Neuronal stem cell (in vitro differentiated cells): ENCODE measurements at places on chromosomes 1 and 21.

DNA sequence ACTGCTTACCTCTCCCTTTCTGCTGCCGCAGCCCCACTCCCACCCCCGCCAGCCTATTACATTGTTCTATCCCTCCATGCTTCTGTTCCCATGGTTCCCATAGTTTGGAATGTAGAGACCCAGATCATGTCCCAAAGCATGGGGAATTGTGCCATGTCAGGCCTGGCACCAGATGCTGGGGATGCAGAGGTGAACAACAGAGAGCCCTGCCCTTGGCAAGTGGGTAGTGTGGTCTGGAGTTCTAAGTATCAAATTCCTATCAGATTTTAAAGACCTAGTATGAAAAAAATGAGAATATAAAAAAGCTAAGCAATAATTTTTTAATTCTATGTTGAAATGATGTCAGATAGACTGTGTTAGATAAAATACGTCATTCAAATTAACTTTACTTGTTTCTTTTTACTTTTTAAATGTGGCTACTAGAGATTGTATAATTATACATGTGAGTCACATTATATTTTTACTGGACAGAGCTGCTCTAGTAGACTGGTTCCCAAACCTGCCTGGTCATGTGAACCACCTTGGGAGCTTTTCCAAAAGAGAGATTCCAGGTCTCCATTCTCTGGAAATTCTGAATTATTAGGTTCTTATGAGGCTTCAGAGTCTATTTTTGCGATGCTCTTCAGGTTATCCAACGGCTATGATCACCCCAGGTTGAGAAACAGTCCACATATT lies 113.0 kb upstream of the DAB1 start:
- DNase-seq = no peak

DNA sequence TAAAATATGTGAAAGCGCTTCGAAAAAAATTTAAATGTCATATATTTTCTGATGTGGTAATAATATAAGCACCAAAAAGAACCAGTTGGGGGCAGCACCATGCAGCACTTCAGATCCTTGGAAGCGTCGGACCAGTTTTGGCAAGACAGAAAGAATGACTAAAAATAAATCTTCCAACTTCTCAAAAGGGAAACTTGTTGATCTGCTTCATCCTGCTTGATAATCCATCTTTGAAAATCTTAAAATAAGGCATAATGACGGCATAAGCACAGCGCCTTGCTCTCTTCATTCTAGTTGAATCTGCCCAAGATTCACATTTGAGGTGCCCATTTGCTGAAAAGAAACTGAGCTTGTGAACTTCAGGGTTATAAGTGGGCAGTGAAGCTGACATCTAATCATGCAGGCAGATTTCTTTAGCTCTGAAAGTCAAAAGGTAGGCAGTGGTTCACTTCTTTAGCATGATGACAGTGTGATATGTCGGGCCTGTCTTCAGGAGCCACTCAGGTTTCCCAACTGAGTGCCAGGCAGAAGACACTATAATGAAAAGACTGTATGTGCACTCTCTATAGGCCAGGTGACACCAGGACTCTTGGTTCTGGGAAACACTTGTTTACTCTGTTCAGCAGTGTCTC lies 19.8 kb upstream of the MUTYH start:
- no peak for DNase-seq

DNA sequence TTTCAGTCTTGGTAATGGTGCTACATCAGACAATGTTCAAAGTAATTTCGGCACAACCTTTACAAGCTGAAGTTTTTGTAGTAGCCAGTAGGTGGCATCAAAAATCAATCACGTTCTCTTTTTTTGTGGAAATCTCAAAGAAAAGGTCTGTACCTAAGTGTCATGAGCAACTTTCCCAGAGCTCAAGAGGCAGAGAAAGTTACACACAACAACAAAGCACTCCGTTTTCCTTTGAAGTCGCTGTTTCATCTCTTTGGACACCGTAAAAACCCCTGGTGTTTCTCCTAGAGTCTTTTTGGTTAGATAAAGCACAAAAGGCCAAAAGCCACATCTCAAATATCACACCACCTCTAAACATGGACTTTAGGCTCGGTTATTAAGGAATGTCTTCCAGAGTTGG lies 131.6 kb downstream of the LHX8 start:
- peak; percentile 46 for DNase-seq

DNA sequence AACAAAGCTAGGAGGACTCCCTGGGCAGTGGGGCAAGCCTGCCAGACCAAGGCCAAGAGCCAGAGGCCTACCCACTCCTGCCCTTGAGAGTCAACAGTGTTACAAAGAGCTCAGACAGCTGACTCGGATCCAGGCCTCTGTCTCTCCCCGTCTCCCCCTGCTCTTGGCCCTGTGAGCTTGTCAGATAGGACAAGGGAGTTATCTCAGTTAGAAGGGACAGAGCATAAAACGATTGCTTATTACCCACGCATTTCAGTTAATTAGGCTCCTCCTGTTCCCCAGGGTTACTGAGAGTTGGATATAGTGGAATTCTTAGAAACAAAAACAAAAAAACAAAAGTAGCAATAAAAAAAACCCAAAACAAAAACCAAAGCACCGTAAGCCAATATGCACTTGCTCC lies 1.3 kb downstream of the SLC41A1 start:
- DNase-seq = no peak

GRCh38 chr21:42526379-42526727 lies 12.7 kb downstream of the SLC37A1 start:
- DNase-seq = no peak

DNA sequence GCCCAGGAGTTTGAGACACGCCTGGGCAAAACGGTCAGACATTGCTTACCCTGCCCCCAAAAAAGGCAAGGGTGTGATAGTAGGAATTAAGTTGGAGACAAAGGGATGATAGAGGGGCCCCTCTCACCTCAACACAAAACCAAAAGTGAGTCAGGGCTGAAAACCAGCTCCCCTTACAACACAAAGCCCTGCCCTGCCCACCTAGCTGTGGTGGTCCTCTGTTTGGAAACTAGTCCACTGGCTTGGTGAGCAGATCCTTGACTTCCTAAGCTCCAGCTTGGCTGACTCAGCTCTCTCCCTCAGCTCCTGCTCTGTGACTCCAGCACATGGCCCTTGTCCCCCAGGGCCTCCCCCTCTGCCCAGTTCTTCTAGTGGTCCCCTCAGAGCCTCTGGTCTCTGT lies 603.8 kb downstream of the PTPRC start:
- DNase-seq = no peak

- no peak for DNase-seq
Measured at GRCh38 chr21:45004481-45005247, 64.8 kb downstream of the SLX9 start.

DNA sequence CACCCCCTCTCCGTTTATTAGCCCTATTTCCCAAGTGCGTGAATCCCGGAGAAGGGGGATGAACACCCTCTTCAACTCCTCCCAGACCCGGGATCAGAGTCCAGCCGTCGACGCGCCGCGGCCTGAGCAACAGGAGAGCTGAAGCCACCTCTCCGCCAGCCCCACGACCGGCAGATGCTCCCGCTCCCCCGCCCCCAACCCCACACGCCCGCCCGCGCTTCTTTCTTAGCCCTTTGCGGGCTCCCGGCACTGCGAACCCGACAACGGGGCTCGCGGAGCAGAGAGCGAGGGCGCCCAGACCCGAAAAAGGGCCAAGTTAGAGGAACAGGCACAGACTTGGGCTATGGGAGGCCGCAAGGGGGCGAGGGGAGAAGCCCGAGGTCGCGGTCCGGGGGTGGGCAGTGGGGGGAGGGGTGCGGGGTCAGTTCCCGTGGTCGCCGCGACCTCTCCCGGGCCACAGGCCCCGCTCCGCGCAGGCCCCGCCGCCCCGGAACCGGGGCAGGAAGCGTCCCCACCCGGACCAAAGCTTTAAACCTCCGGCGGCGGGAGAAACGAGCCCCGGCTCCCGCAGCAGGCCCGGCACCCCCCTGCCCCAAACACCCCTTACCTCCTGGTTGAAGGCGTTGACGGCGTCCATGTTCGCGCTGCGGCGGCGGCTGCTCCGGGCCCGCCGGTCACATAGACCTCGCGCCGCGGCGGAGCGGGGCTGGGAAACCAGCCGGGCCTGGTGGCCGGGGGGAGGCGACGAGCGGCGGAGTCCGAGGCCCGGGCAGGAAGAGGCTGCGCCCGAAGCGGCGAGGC lies 662 bp downstream of the SCAF4 start:
- peak; percentile 47 for DNase-seq

- no peak for DNase-seq
Measured at GRCh38 chr1:243946946-243947345, 96.9 kb upstream of the AKT3 start.

- peak; percentile 31 for DNase-seq
Measured at GRCh38 chr1:115976062-115976920, at the start of gene SLC22A15. Gene SLC22A15, plus strand, starts transcription at chr1:115976513. Its CDS starts 115 bp downstream, at chr1:115976628.

DNA sequence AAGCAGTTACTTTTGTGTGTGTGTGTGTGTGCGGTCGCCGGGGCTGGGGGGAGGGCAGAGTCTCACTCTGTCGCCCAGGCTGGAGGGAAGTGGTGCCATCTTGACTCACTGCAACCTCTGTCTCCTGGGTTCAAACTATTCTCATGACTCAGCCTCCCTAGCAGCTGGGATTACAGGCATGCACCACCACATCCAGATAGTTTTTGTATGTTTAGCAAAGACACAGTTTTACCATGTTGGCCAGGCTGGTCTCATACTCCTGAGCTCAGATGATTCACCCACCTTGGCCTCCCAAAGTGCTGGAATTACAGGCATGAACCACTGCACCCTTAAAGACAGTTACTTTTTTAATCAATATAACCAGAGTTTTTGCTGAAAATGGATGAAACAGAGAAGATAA lies 207.0 kb downstream of the PTPRC start:
- DNase-seq = no peak

DNA sequence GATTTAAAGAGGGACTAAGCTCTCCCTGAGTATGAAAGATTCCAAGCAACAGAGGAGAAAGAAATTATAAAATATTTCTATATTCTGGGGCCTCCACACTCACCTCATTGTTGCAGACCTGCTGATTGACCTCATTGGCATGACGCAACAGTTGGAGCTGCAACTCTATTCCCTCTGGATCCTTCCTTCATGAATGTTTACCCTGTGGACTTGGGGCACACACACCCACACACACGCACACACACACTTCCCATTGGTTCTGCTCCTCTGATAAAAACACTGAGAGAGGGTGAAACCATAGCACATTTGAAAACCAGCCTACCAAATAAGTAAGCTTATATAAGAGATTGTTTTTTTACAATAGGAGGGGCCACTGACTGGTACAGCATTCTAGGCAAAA lies 159.1 kb downstream of the BRINP2 start:
- no peak for DNase-seq

DNA sequence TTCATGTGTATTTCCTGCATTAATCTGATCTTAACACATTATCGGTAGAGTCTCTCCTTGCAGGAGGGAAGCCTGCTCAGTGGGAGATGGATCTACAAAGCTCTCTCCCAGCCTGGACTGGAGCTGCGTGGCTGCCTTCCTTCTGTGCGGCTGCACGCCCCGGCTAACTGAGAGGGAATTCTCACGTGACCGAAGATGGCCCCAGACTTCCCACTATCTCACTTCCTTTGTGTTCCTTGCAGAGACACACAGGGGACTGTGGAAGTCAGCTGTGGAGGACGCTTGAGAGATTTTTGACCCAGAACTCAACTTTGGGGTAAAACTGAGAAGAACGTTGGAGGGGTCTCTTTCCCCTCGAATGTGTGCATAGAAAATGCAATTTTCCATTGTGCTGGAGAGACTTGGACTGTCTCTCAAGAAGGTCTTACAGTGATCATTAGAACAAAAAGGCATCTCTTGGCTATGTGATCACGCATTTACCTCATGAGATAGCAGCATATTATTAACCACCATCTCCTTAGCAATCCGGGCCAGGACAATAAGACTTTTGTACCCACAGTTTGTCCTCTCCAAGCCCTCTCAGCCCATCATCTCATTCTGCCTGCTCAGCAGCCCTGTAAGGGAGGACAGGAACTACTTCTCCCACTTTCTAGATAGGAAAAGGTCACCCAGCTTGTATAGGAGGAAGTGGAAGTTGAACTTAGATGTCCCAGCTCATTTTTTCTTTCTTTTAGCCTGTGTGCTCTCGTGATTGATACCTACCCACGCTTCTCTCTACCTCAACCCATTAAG lies 49.3 kb upstream of the TARBP1 start:
- no peak for DNase-seq

GRCh38 chr1:240987928-240988327 lies 369.1 kb downstream of the RGS7 start:
- no peak for DNase-seq

DNA sequence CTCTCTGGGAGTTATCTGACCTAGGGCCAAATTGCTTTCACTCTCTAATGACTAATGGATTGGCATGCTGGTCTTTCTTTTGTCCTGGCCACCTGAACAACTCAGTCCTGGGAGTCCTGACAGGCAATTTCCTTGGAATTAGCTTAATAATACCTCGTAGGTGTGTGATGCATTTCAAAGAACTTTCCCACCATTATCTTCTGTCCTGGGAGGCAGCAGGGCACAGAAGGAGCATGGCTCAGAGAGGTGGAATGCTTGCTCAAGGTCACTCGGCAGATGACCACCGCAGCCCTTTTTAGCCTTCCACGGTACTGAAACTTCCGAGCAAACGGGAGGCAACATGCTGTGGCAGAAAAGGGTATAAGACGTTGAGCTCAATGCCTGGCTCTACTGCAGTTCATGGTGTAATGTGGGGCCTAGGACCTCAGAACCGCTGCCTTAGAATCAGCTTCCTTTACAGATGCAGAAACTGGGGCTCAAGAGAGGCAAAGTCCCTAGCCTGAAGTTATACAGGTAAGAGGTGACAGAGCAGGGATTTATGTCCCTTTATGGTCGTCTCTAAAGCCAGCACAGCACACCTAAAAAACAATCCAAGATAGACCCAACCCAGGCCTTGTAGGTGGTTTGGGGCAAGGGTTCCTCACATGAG lies 3.2 kb downstream of the ID3 start:
- DNase-seq = no peak

GRCh38 chr1:226082959-226083301 lies 20.4 kb downstream of the H3-3A start:
- DNase-seq = no peak

DNA sequence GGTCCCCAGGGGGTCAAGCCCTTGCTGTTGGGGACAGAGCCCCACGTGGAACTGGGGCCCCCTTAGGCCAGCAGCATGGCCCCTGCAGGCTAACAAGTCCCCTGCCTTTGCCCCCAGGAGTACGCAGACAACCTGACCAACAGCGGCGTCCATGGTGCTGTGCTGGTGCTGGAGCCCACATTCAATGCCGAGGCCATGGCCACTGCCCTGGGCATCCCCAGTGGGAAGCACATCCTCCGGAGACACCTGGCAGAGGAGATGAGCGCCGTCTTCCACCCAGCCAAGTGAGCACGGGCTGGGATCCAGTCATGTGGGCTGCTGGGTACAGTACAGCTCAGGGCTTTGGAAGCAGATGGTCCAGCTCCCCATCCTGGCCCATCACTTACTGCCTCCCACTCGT lies 49.6 kb upstream of the TMEM51 start:
- no peak for DNase-seq

GRCh38 chr1:20724364-20725188 lies 6.8 kb upstream of the KIF17 start:
- DNase-seq = no peak

- no peak for DNase-seq
Measured at GRCh38 chr1:118627435-118627834, 360.7 kb downstream of the TBX15 start.

DNA sequence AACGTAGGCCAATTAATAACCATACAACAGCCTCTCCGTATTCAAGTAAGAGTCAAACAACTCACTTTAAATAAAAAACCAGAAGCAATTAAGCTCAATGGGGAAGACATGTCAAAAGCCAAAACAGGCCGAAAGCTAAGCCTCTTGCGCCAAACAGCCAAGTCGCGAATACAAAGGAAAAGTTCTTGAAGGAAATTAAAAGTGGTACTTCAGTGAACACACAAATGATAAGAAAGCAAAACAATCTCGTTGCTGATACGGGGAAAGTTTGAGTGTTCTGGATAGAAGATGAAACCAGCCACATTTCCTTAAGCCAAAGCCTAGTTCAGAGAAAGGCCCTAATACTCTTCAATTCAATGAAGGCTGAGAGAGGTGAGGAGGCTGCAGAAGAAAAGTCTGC lies 53.4 kb downstream of the SIPA1L2 start:
- DNase-seq = no peak
